ENCODE measurements at places on chromosomes 6 and 20.
A peak's percentile ranks its signal among the peaks of the same experiment; 100 is the strongest.

DNA sequence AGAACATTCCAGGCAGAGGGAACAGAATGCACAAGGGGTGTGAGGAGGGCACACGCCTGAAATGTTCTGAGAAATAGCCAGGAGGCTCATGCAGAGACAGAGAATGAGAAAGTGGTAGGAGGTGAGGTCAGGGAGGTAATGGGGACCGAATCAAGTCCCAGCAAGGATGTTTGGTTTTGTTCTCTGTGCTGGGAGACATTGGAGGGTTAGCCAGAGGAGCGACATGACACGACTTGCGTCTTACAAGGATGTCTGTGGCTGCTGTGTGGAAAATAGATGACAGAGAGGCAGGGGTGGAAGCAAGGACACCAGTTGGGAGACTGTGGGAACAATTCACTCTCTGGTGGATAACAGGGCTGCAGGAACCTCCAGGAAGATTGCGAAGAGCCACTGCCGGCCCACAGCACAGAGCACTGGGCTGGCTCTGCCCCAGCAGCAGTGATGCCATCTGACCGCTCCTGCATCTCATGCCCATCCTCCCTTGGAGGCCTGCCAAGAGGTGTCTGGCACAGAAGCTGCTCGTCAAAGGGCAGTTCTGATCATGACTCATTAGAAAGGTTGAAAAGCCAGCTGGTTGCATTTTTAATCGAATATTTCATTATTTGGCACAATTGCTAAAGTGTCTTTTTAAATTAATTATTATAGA is 57.7 kb upstream of the CD83 start:
- no peak for DNase-seq

DNA sequence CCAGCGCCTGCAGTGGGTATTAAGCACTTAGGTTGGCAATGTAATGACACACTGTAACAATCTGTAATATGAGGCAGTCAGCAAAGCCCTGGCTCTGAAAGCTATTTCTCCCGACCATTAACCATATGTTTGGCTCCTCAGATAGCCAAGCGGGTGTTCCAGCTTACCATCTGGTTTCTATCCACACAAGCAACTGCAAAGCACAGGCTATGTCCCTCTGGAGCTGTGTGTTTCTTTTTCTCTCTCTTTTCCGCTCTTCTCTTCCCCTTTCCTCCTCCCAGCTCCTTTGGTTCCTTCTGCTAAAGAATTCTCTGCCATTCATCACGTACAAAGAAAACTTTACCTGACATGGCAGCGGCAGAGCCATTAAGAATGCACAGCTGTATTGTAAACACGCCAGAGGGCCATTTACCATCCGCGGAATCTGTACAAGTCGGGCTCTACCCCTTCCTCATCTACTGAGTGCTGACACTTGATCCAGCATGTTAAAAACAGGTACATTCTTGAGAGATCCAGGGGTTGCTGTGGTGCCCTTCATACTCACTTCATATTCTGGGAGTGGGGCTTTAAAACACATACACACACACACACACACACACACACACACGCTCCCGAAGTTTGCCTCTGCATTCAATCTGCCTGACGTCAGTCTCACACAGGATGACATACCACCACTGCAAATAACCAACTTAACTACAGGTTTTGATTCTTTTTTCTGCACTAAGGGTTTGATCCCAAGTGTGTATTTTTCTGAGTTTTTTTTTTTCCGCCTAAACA is 77.2 kb downstream of the BACH2 start:
- DNase-seq, result no peak

- DNase-seq, result no peak
Observed at GRCh38 chr20:20259533-20259932, 108.4 kb upstream of the INSM1 start.

DNA sequence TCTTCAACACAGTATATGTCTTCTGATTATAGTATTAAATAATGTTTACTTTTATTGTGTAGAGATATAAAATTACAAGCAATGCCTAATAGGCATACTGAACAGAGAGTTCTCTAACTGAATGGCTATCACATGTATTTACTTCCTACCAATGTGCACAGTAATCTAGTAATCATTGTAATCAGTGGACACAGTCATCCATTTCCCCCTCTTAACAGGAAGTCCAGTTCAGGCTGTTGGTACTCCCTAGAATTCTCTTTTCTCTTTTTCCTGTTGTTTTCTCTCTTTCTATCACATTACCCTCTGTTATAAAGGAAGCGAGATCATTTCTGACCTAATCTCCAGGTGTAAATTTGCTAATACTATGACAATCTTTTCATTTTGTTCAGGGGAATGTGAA is 172.5 kb downstream of the HTR1B start:
- no peak for DNase-seq

GRCh38 chr20:3890398-3890751 is 1.2 kb downstream of the PANK2 start:
- no peak for DNase-seq

GRCh38 chr6:83008626-83009025 is 57.0 kb downstream of the UBE3D start:
- no peak for DNase-seq

- DNase-seq, result peak; percentile 17
Observed at GRCh38 chr6:108164543-108164814, 1.3 kb upstream of the NR2E1 start.

DNA sequence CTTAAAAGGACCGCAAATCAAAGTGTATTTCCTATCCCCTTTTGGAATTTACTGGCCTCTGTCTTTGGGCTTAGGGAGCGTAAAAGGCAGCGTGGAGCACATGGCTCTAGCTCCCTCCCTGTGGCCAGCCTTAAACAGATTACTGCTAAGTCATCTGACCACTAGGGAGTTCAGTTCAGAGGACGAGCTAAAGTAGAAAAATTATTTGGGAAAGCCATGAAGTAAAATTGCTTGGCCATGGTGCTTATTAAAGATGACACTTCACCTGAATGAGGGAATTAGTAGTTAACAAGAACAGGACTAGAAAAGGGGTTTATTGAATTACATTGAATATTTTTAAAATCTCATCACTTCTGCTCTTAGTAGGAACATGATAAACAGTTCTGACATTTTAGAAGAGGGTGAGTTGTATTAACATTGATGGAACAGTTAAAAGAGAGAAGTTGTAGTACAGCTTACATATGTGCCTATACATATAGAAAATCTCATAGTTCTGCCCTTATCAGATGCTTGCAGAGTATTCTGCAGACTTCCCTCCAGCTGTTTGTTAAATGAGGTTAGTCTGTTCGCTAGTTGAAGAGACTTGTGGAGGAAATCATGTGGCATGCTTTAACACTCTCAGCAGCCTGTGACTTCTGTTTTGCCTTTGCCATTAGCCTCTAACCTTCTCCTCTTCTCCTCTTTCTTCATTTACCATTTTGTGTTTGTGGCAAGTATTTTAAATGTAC is 31.2 kb upstream of the MAPK13 start:
- DNase-seq, result no peak

DNA sequence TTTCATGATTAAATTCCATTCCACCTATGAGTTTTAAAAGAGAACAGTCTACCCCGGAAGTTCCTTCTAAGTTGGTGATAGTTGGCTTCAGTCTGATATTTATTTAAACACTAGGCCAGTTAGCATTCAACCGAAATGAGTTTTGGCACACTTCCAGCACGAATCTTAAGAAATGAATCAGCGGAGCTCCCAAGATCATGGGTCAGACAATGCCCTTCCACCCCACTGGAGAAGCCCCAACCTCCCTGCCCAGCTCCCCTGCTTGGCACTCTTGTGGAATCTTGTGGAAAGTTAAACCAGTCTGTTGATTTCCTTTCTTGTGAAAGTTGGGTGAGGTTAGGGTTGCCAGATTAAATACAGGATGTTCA is 64.3 kb downstream of the MKKS start:
- DNase-seq, result no peak

DNA sequence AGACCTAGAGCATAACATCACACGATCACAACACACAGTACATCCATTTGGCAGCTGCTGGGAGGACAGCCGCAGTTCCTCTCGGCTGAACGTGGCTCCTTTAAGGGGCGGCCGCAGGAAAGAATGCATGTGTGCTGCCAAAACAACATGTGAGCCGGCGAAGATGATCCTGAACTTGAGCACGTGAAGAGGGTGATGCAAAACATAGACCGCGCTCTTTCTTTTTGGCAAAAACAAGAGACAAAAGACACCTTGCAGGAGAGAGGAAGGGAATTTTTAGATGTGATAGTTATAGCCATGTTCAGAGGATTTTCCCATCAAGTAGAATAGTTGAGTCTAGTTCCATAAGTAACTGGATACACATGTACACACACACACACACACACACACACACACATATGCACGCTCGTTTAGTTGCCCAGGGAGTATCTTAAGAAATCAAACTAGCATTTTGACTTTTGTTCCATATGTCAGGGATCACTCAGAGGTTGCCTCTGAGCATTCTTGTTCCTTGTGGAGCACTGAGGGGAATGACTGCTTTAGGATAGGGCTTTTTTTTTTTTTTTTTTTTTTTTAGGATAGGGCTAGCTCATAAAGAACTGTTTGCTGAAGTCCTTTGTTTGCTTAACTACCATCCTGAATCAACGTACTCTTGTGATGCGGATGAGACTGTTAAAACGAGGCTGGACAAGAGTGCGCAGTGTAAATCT is 21.7 kb upstream of the RANBP9 start:
- DNase-seq, result no peak

DNA sequence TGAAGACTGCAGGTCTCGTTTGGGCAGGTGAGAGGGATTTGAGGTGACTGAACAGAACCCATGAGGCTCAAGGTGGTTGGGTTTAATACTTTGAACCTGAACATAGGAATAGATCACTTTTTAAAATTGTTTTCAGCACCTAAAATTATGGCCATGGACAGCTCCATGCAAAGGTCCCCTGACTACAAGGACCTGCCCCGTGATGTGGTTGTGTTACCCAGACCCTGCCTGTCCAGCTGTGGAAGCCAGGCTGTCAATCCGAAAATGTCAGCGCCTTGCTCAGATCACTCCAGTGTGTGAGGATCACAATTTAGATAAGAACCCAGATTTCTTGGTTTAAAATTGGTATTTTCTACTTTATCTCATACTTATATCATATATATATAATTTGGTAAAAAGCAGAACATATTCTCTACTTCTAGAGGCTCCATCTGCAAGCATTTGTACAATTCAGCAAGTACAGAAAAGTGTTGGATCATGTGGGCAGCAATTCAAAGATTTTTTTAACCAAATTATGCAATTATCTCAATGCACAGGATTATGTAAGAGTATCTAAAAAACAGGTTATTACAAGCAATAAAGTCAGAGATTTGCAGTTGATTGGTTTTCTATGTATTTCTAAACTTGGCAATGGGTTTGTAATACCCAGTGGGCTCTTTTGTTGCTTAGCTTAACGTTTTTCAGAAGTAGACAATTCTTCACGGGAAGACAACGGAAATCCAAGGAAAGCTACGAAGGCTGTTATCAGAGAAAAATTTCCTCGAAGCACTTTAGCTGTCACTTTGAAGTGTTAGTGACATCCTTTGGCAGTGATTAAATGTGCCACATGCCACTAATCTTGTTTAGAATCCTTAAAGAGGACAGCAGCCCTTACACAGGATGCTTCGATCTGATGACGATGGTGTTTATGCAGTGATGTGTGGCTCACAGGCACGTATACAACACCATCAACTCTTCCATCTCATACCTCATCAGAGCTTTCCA is 24.1 kb upstream of the RPS6KA2 start:
- DNase-seq, result no peak

- no peak for DNase-seq
Observed at GRCh38 chr6:137213813-137214212, 5.4 kb downstream of the IFNGR1 start.

- peak; percentile 63 for DNase-seq
Observed at GRCh38 chr6:30357678-30358540, 13.0 kb downstream of the RPP21 start.

DNA sequence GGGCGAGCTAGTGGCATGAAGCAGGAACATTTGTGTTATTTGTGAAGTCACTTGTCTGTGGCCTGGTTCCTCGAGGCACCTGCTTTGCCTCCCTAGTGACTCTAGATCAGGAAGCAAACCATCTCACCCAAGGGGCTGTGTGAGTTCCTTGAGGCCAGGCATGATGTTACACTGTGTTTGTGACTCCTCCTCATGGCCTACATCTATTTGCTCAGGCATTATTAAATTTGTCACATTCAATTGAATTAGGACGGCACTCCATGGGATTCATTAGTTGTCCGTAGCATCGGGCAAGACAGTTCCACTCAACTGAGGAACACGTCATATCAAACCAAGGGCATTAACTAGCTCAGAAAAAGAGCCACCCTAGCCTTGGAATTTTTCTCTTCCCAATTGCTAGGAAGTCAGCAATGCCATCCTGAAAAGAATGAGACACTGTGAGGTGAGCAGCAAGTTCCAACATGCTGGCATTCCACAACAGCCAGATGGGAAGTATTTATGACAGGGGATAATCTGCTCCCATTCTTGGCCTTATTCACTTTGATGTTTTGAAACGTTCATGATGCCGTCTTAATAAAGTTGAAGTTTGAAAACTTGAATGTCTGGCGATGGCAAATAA is 17.2 kb downstream of the TMEM200A start:
- no peak for DNase-seq

GRCh38 chr6:89597372-89597771 is 41.2 kb downstream of the LYRM2 start:
- DNase-seq, result no peak

- DNase-seq, result no peak
Observed at GRCh38 chr6:147061252-147061651, 143.0 kb upstream of the STXBP5 start.

GRCh38 chr20:9485614-9486340 is 28.6 kb upstream of the LAMP5 start:
- no peak for DNase-seq

DNA sequence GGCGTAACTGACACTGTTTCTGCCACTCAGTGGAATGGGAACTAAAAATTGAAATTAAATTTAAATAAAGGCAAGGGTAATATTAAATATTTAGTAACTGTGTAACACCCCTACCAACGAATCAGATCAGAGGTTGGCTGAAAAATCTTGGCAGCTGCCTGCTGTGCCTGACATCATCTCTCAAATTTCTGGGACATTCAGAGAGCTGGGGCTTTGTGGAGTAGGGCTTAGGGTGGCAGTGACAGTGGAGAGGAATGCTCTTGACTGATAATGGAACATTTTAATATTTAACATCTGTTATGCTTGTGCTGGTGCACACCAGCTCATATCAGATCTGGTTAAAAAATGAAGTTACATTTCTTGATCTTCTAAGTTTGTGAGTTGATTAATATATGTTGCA is 62.2 kb downstream of the RFPL4B start:
- no peak for DNase-seq

- DNase-seq, result no peak
Observed at GRCh38 chr6:71284785-71285184, 3.8 kb upstream of the OGFRL1 start.

DNA sequence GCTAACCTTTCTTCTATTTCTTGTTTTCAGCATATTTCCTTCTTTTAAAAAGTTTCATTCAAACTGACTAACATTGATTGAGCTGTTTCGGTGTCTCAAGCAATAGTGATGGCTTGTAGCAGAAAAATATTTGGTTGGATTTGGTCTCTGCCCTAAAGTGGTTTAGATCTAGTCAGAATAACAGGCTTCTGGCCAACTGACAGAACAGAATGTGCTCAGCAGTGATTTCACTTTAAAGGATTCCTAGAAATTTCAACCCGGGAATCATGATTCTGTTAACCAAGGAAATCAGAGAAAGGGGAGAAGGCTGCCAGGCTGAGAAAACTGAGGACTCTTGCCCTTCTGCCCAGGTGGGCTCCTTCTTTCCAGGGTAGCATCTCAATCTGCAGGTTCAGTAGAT is 16.6 kb upstream of the GSTA1 start:
- DNase-seq, result no peak

- no peak for DNase-seq
Observed at GRCh38 chr20:55160037-55160436, 684.6 kb downstream of the DOK5 start.
